ENCODE measurements at places on chromosomes 3 and 15.

- DNase-seq, result no peak
Measured at GRCh38 chr3:168047190-168047795, 48.4 kb downstream of the GOLIM4 start.

GRCh38 chr3:9080163-9080562 lies 116.9 kb upstream of the RAD18 start:
- DNase-seq, result no peak

DNA sequence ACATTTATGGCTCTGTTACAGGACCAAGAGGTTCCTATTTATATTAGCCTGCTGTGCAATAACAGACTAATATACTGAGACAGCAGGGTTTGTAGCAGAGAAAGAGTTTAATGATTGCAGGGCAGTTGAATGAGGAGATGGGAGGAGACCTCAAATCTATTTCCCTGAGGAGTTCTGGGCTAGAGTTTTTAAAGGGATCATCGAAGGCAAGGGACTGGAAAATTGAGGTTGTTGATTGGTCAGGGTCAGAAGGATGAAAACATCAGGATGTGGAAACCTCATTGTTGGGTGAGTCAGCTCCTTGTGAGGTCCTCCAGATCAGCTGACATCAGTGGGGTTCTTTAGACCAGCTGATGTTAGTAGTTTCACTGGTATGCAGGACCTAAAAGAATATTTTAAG lies 60.6 kb upstream of the GOLGA8B start:
- no peak for DNase-seq

GRCh38 chr3:180417241-180417640 lies 184.7 kb upstream of the TTC14 start:
- DNase-seq, result no peak

DNA sequence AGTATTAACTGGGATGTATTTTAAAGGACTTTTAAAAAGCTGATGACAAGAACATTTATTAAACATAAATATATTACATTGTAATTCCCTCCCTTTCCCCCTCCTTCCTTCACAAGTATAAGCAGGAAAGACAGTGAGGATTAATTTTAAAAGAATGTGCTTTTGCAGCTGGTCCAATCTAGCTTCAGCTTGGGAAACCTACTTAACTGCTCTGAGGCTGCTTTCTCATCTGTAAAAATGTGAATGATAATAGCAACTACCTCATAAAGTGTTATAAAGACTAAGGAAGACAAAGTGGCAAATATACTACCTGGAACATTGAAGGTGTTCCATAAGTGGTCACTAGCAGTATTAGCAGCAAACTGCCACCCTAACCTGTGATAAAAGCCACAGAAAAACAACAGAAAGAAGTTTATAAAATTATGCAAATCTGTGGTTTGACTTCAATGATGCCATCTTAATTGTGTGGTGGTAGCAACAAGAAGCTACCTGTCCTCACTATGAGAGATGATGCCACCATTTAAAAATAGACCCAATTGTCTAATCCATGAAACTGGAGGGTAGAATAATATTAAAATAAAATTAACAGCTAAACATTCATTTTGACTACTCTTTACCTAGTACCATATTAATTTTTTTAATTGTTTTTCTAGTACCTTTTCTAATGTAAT lies 20.0 kb downstream of the DHX36 start:
- no peak for DNase-seq

DNA sequence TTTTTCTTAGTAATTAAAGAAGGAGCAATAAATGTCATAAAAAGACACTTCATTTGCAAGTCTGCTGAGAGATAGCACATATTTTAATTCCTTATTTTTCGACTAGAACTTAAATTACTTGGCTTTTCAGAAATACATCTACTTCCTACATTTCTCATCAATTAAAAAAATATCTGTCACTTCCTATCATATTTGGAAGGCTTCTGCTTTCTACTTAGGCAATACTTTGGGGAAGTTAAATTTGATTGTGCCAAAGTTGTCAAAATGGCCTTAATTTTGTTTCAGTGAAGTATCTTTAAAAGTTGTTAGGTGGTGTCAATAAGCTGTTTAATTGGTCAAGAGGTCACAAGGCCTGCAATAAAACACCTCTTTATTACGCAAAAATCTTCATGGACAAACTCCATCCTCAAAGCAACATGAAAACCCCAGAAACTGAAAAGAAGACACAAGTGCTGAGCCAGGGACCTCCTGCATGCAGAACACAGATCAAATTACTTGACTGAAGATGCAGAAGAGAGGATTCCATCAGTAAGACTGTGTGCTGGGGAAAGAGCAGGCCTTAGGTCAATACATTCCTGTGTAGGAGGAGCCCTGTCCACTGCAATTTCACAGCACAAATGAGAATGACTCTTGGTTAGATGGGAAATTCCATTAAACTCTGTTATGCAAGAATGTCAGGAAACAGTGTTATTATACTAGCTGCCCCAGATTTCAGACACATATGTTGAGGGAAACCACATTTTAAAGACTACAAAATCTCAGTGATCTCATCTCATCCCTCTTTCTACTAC lies 48.0 kb upstream of the FSTL1 start:
- no peak for DNase-seq

- DNase-seq, result no peak
Measured at GRCh38 chr3:100437721-100438622, 36.6 kb downstream of the LNP1 start.

- DNase-seq, result no peak
Measured at GRCh38 chr3:147705651-147706051, 296.5 kb downstream of the ZIC1 start.

DNA sequence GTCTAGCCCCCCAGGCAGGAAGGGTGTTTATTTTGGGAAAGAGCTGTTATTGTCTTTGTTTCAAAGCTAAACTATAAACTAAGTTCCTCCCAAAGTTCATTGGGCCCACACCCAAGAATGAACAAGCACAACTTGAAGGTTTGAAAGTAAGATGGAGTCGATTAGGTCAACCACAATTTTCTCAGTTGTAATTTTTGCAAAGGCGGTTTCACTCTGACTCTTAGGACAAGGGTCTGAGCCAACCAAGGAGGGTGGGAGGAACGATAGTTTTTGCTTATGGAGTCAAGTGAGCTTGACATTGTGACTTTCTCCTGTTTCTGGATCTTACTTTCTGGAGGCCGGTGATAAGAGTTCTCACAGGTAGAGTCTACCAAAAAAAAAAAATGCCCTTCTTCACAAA lies 5.8 kb upstream of the ZNF770 start:
- DNase-seq, result peak; percentile 35

- DNase-seq, result peak; percentile 7
Measured at GRCh38 chr3:71652781-71653413, 69.4 kb upstream of the FOXP1 start.

GRCh38 chr3:140018556-140018955 lies 83.6 kb downstream of the CLSTN2 start:
- no peak for DNase-seq

DNA sequence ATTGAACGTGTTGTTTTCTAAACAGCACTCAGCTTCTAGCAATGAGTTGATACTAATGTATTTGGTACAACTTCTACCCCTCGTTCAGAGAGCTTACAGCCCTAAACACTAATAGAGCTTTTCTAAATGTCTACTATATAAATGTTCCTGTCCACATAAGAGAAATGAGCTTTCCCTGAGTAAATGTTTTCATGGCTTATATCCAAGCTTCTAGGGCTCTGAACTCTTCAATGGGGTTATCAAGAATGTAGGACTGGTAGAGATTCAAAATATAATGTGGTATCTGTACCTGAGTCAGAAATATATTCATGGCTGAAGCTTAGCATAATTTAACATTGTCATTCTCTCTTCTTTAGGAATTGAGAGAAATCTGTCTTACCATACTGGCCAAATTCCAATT lies 73.4 kb downstream of the SERPINI1 start:
- DNase-seq, result no peak

DNA sequence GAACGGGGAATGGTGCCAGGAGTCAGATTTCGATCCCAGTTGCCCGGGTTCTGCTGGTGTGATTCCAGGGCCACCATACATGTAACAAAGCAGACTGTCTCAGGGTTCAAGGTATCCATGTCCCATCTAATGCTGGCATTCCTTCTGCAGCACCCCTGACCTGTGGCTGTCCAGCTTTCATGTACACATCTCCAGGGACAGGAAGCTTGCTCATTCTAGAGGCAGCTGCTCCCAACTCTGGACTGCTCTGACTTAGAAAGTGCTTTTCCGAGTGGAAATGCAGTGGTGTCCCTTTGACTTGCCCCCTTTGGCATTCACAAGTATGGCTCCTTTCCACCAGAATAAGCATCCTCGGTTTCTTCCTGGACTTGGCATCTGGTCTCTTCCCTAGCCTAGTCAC lies 30.9 kb downstream of the PML start:
- DNase-seq, result no peak

DNA sequence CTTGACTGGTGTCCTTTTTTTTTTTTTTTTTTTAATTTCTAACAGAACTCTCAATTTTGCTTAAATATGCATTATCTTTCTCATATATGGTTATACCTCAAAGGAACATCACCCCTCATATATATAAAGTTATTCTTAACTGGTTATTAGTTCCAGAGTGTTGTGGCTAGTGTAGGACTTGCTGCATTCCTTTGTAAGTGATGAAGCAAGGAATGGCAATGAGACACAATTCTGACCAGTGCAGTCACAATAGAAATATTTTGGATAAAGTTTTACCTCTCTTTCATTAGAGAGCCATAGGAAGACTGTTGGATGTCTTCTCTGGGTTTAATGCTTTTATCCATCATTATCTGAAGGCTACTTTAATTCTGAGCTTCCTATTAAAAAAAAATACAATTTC lies 75.5 kb upstream of the CBLB start:
- DNase-seq, result no peak

DNA sequence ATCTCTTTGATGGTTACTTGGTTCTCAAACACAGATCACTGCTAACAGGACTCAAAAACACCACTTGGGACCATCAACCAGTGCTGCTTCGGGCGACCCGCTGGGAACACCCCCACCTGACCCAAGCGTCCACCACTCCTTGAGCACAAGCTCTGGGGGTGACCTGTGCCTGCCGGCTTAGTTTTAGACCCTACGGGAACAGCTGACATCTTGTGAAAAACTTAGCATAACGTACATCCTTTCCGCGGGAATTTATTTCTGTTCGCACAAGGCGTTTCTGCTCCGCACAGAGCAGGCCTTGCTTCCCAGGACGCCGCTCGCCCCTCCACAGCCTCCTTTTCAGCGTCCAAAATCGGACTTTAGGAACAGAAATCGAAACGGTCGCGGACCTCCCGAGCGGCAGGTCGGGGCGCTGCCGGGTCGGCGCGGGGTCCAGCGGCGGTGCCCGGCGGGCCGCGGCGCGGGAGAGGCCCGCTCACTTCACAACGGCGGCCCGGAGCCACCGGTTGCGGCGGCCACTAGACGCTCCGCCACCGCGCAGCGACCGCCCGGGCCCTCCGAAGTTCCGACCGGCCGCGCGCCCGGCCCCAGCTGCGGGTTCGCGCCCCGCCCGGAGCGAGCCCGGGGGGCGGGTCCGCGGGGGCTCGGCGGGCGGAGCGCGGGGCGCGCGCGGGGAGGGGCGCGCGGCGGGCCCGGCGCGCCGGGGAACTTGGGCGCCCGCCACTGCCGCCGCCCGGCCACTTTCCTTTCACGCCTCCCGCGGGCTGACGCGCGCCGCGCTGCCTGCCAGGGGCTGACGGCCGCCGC lies 959 bp downstream of the SFMBT1 start:
- DNase-seq, result no peak

GRCh38 chr3:190119461-190120268 lies 1.0 kb downstream of the P3H2 start:
- DNase-seq, result no peak

DNA sequence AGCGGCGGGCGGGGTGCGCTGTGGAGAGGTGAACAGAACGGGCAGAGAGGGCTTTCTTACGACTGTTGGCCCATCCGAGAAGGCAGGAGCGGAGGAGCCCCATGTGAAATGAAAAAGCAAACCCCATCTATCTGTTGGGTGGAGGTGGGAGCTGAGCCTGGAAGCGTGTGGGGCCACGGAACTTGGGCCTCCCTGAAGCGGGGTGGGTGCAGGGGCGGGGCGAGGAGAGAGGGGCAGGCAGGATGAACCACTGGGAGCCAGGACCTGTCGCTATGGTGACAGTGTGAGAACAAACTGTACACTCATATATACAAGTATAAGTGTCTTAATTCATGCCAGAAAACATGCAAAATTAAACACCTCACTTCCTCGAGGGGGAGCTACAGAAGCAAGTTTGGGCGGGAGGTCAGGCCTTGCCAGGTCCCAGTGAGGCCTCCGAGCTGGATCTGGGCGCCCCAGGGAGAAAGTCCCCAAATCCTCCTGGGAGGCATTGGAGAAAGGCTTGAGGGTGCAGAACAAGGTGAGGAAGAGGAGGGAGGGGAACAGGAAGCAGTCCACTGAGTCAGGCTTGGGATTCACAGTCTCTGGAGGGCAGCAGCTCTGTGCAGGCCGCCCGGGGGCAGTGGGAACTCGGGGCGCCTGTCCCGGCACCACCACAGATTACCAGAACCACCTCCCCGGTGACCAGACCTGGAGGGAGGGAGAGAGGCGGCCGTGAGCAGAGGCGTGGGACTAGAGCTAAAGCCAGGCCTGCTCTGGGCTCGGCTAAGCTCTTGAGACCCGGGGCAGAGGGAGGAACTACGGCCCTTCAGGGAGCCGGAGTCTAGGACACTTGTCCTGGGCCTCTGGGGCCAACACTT lies 34.8 kb downstream of the RBPMS2 start:
- no peak for DNase-seq

- no peak for DNase-seq
Measured at GRCh38 chr3:37145611-37146010, 28.8 kb downstream of the LRRFIP2 start.

- DNase-seq, result no peak
Measured at GRCh38 chr15:91068436-91068835, 31.6 kb upstream of the SV2B start.

DNA sequence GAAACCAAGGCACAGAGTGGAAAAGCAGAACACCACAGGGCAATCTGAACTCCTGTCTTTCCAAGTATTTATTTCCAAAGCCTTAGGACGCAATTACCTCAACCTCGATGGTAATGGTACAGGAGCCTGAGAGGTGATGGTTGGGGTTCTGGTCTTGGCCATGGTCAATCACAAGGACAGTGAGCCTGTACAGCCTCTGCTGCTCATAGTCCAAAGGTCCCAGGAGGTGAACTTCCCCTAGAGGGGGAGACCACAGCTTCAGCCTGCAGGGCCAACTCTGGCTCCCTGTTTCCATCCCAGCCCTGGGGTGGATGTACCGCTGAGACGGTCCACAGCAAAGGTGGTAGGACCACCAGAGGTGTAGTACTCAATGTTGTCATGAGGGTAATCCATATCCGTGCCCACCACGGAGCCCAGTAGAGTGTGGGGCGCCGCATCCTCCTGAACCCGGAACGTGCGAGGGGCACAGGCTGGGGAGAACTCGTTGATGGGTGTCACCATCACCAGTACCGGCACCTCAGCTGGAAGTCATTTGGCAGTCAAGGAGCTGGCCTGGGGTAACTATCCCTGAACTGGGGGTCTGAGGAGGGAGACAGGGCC lies 6.1 kb downstream of the CDHR4 start:
- no peak for DNase-seq

Data from stimulated activated CD4-positive, alpha-beta T cell treated with anti-CD3 and anti-CD28 coated beads, Interleukin-12 subunit alpha, Interleukin-12 subunit beta, amount 100 ng/mL, for 48 hours (primary cell).